Caco-2 (cell line): ENCODE measurements at places on chromosomes 7 and 10. TPM values are rescaled to one million over a fixed set of nuclear protein-coding genes. Genes with fewer than 3 reads are reported as not detected.

GRCh38 chr7:101870361-101871062 lies 53.1 kb downstream of the CUX1 start:
- no peak overlapping the region for H3K4me3 ChIP-seq
- DNase-seq = peak; percentile 81
- peak overlapping the region; percentile 91 for H3K27ac ChIP-seq
- peaks cover 35% of the 10 kb centered on the region for H3K4me1 ChIP-seq
- H3K27me3 ChIP-seq = no peaks in the 10 kb centered on the region

DNA sequence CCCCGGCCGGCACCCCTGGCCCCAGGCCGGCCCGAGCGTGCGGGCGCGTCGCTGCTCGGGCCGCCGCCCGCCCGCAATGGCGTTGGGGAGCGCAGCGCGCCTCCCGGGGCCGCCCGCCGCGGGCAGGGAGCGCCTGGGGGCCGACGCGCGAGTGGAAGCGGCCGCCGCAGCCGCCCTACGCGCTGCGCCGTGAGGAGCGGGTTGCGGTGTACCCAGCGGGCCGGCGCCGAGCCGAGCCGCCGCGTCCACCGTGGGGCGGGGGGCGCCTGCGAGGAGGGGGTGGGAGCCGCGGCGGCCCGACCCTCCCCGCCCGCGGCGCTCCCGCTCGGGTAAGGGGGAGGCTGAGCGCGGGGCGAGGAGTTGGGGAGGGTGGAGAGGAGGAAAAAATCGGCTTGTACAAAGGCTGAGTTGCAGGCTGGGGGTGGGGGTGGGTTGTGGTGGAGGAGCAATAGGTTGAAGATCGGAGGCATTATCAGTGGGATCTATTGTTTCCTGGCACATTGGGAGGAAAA lies 473 bp downstream of the PPP1R9A start:
- H3K27me3 ChIP-seq = no peaks in the 10 kb centered on the region
- peak overlapping the region; percentile 89 for H3K27ac ChIP-seq
- DNase-seq = peak; percentile 46
- H3K4me3 ChIP-seq = peak overlapping the region; percentile 79
- no peaks in the 10 kb centered on the region for H3K36me3 ChIP-seq

GRCh38 chr7:106603346-106603745 lies 57.6 kb downstream of the CCDC71L start:
- no peaks in the 10 kb centered on the region for H3K27me3 ChIP-seq
- H3K27ac ChIP-seq = no peak overlapping the region
- no peak for DNase-seq
- H3K4me1 ChIP-seq = peaks cover 10% of the 10 kb centered on the region
- no peaks in the 10 kb centered on the region for H3K36me3 ChIP-seq

- H3K36me3 ChIP-seq = no peaks in the 10 kb centered on the region
- no peak for DNase-seq
- H3K27me3 ChIP-seq = no peaks in the 10 kb centered on the region
- no peaks in the 10 kb centered on the region for H3K4me1 ChIP-seq
- no peak overlapping the region for H3K27ac ChIP-seq
These were observed 509.0 kb upstream of the GALNT17 start for GRCh38 chr7:70622936-70623335.

GRCh38 chr10:126776168-126776567 lies 105.7 kb upstream of the C10orf90 start:
- no peaks in the 10 kb centered on the region for H3K36me3 ChIP-seq
- DNase-seq = peak; percentile 24
- peak overlapping the region; percentile 83 for H3K27ac ChIP-seq
- peaks cover 43% of the 10 kb centered on the region for H3K4me1 ChIP-seq
- no peak overlapping the region for H3K4me3 ChIP-seq
- H3K27me3 ChIP-seq = no peaks in the 10 kb centered on the region

GRCh38 chr7:52091101-52091500 lies 774.5 kb upstream of the COBL start:
- H3K4me3 ChIP-seq = no peak overlapping the region
- no peaks in the 10 kb centered on the region for H3K4me1 ChIP-seq
- H3K36me3 ChIP-seq = no peaks in the 10 kb centered on the region
- no peaks in the 10 kb centered on the region for H3K27me3 ChIP-seq
- no peak overlapping the region for H3K27ac ChIP-seq

GRCh38 chr7:108211382-108212201 lies 81.4 kb upstream of the LAMB4 start:
- peaks cover 31% of the 10 kb centered on the region for H3K4me1 ChIP-seq
- DNase-seq = peak; percentile 78
- H3K4me3 ChIP-seq = no peak overlapping the region
- H3K27me3 ChIP-seq = no peaks in the 10 kb centered on the region

DNA sequence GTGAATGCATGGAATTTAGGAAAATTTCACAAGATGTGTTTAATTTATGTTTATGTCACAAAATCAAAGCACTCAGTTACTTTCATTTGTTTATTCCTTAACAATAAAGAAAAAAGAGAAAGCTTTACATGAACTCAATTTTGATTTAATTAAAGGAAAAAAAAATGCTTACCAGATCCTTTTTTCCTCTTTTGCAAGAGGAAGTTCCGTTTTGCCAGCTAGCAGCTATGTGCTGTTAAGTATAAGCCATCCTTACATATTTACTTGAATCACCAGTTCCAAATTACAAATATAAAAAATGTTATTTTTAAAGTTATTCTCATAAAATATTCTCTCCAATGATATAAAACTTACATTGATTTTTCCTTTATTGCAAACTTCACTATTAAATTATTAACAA lies 12.7 kb downstream of the MRC1 start:
- no peak overlapping the region for H3K4me3 ChIP-seq
- H3K27ac ChIP-seq = no peak overlapping the region

DNA sequence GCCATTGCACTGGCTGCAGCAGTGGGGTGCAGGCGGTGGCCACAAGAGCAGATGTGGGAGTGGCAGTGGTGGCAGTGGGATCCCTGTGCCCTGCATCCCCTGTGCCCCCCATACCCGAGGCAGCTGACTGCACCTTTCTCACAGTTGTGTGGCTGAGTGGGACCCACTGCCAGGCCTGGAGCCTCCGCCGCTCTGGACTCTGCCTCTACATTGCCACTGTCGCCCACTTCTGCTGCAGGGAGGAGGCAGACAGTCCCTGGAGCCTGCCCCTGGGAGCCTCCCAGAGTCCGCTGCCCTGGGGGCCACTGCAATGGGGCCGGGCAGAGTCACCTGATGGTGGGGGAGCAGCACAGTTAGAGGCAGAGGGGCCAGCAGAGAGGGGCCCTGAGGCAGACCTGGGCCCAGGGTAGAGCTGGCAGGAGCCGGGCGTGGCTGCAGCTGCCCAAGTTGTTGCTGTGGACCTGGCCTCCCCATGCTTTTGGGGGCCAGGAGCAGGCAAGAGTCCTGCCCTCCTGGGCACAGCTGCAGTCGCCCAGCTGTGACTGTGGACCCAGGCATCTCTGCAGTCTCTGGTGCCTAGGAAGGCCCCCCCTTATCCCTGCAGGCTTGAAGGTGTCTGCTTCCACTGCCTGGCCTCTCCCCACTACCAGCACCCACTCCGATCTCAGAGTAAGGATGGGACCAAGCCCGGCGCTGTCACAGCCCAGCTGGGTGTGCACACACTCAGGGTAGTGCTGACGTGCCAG lies 22.2 kb downstream of the FAM241B start:
- no peak for DNase-seq
- H3K27me3 ChIP-seq = no peaks in the 10 kb centered on the region; the same call in 1 of the 2 replicates
- H3K4me3 ChIP-seq = no peak overlapping the region
- no peaks in the 10 kb centered on the region for H3K4me1 ChIP-seq

ZNF488 gene
- total RNA-seq = 5.6 and 8.7 TPM in 2 replicates

- no peaks in the 10 kb centered on the region for H3K27me3 ChIP-seq
- no peak overlapping the region for H3K4me3 ChIP-seq
- H3K4me1 ChIP-seq = no peaks in the 10 kb centered on the region
- DNase-seq = no peak
These were observed 166.1 kb upstream of the NRG3 start for GRCh38 chr10:81708929-81709328.

DNA sequence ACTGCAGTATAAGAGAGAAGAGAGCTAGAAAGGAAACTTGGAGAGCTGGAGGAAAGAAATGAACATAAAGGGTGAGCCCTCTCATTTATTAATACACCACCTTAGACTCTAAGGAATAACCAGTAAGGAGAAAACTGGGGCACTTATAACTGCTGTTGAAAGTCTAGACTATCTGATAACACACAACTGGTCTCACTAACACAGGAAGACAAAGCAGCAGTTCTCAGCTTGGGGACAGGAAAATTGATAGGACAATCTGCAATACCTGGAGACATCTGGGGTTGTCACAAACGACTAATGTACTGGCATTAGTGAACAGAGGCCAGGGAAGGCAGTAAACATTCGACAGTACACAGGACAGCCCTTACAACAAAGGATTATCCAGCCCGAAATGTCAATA lies 6.8 kb downstream of the ELMO1 start:
- H3K4me3 ChIP-seq = no peak overlapping the region
- no peaks in the 10 kb centered on the region for H3K36me3 ChIP-seq
- H3K4me1 ChIP-seq = no peaks in the 10 kb centered on the region
- H3K27me3 ChIP-seq = no peaks in the 10 kb centered on the region
- DNase-seq = no peak

DNA sequence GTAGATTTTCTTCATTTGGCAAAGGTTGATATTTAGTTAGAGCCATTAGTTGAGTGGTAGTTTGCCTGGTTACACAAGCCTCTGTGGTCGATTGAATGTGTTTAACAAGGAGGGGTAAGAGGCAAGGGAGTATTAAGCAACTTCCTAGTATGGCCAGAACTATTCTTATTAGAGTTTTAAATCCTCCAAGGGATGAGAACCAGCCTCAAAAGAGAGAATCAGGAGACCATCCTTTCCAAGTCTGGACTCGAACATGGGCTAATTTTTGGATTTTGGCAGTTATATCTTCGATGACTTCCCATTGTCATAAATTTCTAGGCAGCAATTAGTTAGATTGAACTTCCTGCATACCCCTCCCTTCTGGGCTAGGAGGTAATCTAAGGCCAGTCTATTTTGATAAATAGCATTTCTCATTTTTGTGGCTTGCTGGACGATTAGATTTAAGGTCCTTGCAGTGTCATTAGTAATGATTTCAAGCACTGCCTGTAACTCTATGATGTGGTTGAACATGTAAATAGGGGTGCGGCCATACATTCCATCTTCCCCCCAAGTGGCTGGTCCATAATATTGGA lies 219.5 kb upstream of the KCND2 start:
- no peaks in the 10 kb centered on the region for H3K27me3 ChIP-seq
- peaks cover 9% of the 10 kb centered on the region; the same call in 1 of the 2 replicates for H3K4me1 ChIP-seq
- no peak for DNase-seq
- no peak overlapping the region for H3K27ac ChIP-seq
- H3K36me3 ChIP-seq = no peaks in the 10 kb centered on the region

GRCh38 chr10:99766302-99766681 lies 16.1 kb upstream of the ABCC2 start:
- no peak overlapping the region for H3K4me3 ChIP-seq
- H3K36me3 ChIP-seq = no peaks in the 10 kb centered on the region
- no peak overlapping the region for H3K27ac ChIP-seq
- no peak for DNase-seq
- H3K4me1 ChIP-seq = peaks cover 24% of the 10 kb centered on the region

DNA sequence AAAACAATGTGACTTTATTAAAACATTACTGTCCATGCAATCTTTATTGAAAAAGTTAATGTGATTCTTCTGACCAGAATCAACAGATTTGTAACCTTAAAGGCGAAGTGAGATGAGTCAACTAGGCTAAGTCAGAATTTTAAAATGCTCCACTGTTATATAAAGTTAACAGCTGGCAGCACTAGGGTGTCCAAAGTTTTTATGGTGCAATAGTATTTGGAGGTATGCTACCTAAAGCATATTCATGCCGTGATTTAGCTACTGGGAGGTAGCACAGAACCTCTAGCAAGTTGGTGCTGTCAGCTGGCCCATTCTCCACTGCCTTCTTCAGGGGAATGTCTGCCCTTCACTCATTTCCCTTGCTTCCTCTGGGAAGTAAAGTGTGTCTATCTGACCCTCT lies 126.7 kb downstream of the RAPGEF5 start:
- no peak overlapping the region for H3K27ac ChIP-seq
- no peaks in the 10 kb centered on the region for H3K4me1 ChIP-seq
- H3K27me3 ChIP-seq = no peaks in the 10 kb centered on the region
- no peak overlapping the region for H3K4me3 ChIP-seq
- no peak for DNase-seq

ARID5B gene
- total RNA-seq = 168 and 169 TPM in 2 replicates

DNA sequence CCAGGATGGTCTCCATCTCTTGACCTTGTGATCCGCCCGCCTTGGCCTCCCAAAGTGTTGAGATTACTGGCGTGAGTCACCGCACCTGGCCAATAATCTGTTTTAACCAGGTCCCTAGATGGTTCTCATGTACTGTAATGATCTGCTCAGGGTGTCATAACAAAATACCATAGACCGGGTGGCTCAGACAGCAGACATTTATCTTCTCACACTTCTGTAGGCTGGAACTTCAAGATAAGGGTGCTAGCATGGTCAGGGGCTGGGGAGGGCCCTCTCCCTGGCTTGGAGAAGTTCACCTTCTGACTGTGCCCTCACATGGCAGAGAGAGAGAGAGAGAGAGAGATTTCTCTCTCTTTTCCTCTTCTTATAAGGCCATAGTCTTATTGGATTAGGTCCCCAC lies 279.4 kb upstream of the LYZL1 start:
- H3K4me3 ChIP-seq = no peak overlapping the region
- no peaks in the 10 kb centered on the region for H3K36me3 ChIP-seq
- DNase-seq = no peak
- H3K27ac ChIP-seq = no peak overlapping the region
- peaks cover 13% of the 10 kb centered on the region; the same call in 1 of the 2 replicates for H3K4me1 ChIP-seq
- no peaks in the 10 kb centered on the region for H3K27me3 ChIP-seq

HOXA4 gene
- 4.8 and 5.5 TPM in 2 replicates for total RNA-seq

ATOH7 gene
- 0.21 and 0.54 TPM in 2 replicates for total RNA-seq

EPHA1 gene
- total RNA-seq = 66.6 and 69.2 TPM in 2 replicates

- H3K27ac ChIP-seq = no peak overlapping the region
- no peaks in the 10 kb centered on the region for H3K4me1 ChIP-seq
- H3K36me3 ChIP-seq = no peaks in the 10 kb centered on the region
- no peak for DNase-seq
- H3K27me3 ChIP-seq = no peaks in the 10 kb centered on the region
These were observed 225.6 kb upstream of the CACNA2D1 start for GRCh38 chr7:82669141-82669540.
